AG09309 (cell line): ENCODE measurements at places on chromosomes 4 and X.

DNA sequence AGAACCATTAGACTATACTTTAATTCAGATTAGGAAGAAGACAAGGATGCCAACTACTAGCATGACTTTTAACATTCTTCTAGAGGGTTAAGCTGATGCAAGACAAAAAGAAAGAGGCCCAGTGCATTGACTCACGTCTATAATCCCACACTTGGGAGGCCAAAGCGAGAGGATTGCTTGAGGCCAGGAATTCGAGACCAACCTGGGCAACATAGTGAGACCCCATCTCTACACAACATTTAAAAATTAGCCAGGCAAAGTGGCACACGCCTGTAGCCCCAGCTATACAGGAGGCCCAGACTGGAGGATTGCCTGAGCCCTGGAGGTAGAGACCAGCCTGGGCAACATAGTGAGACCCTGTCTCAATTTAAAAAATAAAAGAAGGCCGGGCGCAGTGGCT is 40.2 kb upstream of the HPRT1 start:
- no peak for DNase-seq

GRCh38 chrX:65769564-65770292 is 102.3 kb downstream of the MSN start:
- DNase-seq = no peak

- no peak for DNase-seq
Measured at GRCh38 chr4:9898596-9899305, 117.3 kb downstream of the DRD5 start.

- no peak for DNase-seq
Measured at GRCh38 chr4:8510611-8511285, 69.4 kb upstream of the GPR78 start.

DNA sequence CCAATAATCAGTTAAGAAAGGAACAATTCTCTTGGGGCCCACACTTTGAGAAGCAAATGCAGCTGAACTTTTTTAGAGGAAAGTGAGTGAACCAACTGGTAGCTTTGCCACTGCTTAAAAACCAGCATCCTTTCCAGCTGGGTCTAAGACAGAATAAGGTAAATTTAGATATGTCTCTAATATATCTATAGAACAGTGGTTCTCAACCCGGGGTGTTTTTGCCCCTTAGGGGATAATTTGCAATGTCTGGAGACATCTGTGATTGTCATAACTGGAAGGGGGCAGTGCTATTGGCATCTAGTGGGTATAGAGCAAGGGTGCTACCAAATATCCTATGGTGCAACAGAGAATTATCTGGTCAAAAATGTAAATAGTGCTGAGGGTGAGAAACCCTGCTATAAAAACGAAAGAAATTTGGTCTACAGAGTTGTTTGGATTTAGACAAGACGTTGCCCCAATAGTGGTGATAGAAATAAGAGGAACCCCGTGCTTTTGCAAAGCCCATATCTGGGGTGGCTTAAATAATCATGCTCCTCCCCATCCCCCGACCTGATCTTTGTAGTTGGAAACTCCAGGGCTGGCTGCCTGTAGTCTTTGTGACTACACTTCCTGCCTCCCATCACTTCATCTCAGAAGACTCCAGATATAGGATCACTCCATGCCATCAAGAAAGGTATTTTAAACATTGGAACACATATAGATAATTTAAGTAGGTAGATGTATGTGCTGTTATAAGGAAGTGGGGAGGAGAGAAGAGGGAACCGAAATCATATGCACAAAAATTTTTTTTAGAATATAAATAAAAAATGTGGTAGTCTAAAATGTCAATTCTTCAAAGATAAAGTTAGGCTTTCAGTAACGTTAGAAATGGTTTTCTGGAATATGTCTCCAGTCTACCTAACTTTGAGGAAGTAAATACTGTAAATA is at the start of gene TLR7:
TSS of gene TLR7 (plus strand) at position 622 of the 927 bp plus-strand sequence. CDS start 507 bp downstream, outside the sequence.
- DNase-seq = no peak

DNA sequence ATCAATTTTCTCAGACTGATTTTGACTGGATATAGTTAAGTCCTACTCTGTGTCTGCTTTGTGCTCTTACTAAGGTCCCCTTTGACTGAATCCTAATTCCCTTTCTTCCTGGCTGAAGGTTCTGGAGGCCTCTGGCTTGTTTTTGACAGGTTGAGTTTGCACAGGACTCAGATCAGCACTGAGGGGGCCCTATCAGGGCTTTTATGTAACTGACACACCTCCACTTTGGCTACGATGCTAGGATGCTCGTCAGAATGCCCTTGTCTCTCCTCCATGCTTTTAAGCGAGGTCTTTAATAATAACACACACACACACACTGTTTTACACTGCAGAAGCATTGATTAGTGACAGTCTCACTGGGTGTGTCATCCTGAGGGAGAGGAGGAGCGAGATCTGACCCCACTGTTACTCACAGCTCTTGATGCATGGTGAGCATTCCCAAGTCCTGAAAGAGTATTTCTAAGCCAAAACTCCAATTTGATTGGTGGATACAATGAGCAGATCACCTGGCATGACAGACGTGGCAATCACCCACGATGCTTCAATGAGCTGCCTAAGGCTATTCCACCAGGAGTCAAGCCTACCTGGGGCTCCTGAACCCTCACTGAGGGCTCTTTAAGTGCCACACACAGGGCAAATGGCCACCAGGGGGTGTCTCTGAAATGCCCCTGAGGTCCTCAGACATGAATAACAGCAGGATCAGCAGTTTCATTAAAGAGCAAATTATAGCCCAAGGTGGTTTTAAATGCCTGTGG is 130.4 kb upstream of the CPEB2 start:
- DNase-seq = no peak

DNA sequence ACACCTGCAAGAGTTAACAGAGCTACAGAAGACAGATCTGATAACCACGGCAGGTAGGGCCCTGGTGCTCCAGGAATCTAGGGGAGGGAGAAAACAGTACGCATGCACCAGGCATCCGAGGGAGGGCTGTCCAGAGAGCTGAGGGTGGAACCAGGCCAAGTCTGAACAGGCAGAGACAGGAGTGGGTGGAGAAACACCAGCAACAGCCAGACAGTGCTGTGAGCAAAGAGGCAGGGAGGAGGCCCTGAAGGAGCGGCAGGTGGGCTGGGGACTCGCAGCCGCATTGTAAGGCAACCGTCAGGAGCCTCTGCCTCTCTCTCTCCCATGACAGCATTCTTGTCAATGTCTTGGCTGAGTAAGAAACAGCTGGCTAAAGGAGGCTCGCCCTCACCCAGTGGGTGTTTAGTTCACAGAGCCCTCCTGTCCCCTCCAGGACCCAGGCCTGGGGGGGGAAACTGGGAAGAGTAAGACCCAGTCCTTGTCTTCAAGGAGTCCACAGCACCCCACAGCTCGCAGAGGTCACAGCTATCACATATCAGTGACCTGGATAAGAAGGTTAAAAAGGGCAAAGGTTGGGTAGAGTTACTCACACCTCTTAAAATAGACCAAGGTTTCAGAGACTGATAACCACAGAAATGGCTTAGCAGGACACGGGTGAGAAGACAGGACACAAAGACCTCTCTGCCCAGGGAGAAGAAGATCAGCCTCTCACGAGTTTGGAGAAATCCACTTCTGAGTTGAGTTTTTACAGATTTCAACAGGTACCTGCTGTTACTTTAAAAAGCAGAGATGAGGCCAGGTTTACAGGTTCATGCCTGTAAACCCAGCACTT is 10.5 kb downstream of the ACSL1 start:
- DNase-seq = no peak

DNA sequence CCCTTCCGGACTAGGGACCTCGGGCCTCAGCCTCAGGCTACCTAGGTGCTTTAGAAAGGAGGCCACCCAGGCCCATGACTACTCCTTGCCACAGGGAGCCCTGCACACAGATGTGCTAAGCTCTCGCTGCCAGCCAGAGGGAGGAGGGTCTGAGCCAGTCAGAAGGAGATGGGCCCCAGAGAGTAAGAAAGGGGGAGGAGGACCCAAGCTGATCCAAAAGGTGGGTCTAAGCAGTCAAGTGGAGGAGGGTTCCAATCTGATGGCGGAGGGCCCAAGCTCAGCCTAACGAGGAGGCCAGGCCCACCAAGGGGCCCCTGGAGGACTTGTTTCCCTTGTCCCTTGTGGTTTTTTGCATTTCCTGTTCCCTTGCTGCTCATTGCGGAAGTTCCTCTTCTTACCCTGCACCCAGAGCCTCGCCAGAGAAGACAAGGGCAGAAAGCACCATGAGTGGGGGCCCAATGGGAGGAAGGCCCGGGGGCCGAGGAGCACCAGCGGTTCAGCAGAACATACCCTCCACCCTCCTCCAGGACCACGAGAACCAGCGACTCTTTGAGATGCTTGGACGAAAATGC is at the start of gene WAS:
TSS of gene WAS (plus strand) at position 389 of the 572 bp plus-strand sequence. CDS start at position 444, 55 bp downstream.
- DNase-seq = no peak
